M059J (cell line): ENCODE measurements at places on chromosomes 1 and 21.

DNA sequence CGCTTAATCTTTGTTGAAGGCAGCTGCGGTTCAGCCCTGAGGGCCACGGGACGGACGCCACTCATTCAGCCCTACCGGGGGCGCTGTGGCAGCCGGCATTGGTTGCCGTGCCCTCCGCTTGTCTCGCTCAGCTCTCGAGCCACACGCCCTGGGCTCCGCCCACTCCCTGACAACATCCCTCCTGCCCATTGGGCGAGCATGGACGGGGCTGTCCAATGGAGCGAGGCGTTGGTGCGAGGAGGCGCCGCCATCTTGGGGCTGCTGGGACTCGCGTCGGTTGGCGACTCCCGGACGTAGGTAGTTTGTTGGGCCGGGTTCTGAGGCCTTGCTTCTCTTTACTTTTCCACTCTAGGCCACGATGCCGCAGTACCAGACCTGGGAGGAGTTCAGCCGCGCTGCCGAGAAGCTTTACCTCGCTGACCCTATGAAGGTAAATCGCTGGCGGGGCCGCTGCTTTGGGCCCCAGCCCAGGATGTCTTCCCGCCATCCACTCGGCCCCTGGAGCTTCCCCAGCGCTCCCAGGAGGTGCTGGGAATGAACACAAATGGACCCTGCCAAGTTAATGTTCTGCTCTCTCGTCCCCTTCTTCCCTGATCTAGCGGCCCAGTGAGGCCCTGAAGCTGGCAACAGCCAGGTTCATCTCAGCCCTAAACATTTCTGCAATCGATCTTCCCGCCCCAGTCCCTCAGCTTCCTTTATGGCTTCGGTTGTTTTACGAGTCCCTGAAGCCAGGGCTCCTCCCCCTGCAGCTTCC lies at the start of gene SRP9:
Gene SRP9, plus strand, starts transcription at position 244 of the 754 bp plus-strand sequence. Its CDS starts 115 bp downstream, at position 359.
- DNase-seq: peak; percentile 99

- no peak for DNase-seq
These were observed 408.1 kb downstream of the USH2A start for GRCh38 chr1:216015116-216015515.

GRCh38 chr1:38733761-38734160 lies 125.8 kb downstream of the RRAGC start:
- no peak for DNase-seq

- no peak for DNase-seq
These were observed 80.6 kb upstream of the TRABD2B start for GRCh38 chr1:48077795-48078222.

- DNase-seq: peak; percentile 26
These were observed 458.1 kb downstream of the DISC1 start for GRCh38 chr1:232084584-232085223.

GRCh38 chr1:33711511-33711910 lies 152.4 kb upstream of the HMGB4 start:
- no peak for DNase-seq

DNA sequence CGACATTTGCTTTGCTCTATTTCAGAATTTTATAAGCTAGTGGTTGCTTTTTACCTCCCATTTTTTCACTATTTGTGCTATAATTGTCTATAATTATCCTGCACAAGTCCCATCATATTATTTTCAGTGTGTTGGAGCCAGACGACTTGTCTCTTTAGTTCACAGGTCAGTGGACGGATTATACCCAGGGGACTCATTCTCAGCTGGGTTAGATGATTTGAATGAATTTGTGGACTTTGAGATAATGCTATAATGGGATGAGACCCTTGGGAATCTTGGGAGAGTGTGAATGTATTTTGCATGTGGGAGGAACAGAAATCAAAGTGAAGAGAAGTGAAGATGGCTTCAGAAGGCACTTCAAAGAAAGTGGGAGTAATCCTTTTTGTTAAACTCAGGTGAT lies 31.5 kb upstream of the KCNK1 start:
- no peak for DNase-seq

DNA sequence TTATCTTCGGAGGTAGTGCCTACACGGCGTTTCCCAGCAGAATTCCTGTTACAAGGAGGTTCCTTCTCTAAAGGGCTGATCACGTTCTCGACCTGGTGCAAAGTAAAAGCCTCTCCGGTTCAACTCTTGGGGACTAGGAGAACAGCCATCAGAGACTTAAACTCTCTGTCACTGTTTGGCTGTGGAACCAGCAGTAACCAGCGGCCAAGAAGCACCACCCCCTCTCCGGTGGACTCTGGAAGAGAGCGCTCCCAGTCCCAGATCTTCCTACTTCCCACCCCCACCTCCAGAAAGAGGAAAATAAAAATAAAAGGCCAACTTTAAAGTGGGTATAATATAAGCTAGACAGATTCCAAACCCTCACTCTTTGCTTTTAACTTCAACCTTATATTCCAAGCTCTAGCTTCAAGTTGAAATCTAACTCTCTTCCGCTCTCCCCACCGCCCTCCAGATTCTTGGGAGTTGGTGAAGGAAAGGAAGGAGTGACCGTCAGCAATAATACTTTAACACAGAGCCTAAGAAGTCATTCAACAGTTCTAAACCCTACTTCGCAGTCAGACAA lies 2.9 kb downstream of the BRINP3 start:
- no peak for DNase-seq

- DNase-seq: peak; percentile 85
These were observed 92.0 kb downstream of the CNIH3 start for GRCh38 chr1:224707843-224708725.

GRCh38 chr1:6163973-6164617 lies 16.0 kb downstream of the CHD5 start:
- DNase-seq: no peak

DNA sequence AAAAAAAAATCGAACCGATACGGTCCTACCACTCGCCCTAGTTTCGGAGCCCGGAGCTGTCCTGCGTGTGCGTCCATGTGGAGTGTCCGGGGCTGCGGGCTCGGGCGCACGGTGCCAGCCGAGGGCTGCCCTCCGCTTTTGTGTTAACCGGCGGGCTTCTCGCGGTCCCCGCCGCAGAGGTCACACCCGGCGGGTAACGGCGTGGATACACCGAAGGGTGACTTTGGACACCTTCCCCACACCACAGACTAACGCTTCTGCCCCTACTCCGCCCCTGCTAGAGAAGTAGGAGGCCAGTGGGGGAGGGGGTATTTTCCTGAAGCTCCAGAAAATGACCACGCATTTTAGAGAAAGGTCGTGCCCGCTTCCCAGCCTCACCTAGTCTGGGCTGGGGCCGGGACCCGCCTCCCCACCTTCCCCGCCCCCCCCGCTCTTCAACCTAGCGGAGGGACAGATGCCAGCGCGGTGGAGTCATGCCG lies 609 bp upstream of the ATF3 start:
- DNase-seq: no peak

DNA sequence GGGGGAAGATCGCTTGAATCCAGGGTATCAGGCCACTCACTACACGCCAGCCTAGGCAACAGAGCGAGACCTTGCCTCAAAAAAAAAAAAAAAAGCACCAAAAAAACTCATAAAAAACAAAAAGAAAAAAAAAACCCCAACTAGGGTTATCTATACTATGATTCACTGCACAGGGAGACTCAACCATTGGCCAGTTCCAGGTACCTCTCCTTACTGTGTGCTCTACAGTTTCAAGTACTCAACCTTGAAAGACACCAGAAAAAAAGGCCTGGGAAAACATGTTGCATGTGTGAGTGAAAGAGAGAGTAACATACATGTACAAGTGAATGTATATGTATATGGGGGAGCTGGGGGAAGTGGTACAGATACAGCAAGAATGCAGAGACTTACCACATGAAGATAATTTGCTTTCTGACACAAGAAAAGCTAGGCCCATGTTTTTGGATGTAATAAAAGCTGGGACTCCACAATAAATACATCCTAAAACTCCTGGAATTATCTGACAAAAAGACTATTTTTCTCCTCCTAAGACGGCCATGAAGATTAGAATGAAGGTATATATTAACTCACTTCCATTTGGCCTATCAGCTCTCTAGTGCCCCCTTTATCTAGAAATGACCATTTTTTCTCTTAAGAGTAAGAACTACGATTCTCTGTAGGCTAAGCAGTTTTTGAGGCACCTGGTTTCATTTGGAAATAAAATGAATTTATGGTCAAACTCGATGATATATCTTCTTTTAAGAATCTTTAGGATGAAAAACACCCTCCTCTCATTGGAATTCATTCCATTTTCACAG lies 52.2 kb downstream of the SLC27A3 start:
- no peak for DNase-seq

GRCh38 chr1:209895709-209896108 lies 42.3 kb upstream of the SYT14 start:
- peak; percentile 95 for DNase-seq

DNA sequence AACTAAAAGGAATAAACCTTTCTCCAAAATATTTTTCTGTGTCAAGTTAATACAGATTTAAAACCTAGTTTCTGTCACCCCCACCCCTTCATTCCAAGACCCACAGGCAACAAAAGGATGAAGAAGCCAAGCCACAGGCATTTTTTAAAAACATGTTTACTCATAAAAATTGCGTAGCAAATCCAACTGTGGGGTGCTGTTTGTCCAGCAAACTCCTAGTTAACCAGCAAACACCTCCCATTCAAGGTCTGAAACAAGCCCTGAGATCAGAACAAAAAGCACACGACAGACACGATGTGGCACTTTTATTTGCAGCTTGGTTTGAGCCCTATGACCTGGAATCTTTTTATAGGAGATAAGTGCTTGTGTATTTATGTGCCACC lies 149.9 kb upstream of the CAMK1G start:
- peak; percentile 80 for DNase-seq

DNA sequence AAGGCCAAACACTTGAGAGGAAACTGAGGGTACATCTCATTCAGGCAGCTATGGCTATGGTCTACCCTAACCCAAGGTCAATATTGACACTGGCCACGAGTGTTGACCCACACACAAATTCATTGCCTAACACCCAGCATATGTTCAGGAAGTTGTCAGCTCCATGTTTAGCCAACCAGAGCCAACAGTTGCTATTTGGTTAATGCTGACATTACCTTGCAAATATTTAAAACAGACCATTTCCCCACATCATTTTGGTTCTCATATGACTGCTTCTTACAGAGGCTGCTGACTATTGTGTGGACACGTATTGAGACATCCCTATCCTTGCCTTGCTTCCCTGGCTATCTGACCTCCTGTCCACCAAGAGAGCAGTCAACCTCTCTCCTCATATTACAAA lies 97.3 kb downstream of the LMX1A start:
- no peak for DNase-seq

DNA sequence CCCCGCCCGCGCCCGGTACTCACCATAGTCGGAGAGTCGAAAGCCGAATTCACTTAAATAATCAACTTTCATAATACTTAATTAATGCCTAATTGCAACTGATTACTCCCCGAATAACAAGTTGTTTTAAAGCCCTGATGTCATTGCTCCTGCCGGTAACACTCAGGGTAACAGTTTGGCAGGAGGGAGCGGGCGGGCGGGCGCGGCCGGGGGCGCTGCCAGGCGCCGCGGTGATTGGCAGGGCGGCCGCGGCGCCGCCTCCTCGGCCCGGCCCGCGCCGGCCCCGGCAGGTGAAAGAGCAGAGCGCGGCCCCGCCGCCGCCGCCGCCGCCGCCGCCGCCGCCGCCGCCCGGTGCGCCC lies 102.2 kb downstream of the CASZ1 start:
- peak; percentile 53 for DNase-seq

- no peak for DNase-seq
These were observed 9.7 kb upstream of the TFF3 start for GRCh38 chr21:42324896-42325295.

- DNase-seq: no peak
These were observed 36.0 kb downstream of the CAPN2 start for GRCh38 chr1:223748405-223748772.

- peak; percentile 24 for DNase-seq
These were observed 62.3 kb downstream of the ZNF644 start for GRCh38 chr1:90959352-90960206.

DNA sequence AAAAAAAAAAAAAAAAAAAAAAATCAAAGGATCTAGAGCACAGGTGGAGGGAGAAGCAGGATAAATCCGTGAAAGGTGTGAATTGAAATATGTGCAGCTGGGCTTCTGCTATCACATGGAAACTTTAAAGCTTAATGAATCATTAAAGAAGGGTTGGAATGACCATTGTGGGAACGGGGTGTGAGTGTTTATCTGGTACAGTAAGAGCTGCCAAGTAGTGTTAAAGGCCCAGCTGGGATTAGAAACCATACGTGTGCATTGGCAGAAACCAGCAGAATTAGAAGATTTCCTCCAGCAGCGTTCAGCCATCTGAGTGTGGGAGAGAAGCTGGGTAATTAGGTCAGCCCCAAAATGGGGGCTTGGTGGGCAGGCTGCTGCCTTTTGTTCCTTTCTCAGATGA lies 13.5 kb downstream of the FALEC start:
- DNase-seq: peak; percentile 68

GRCh38 chr1:41780916-41781315 lies 137.8 kb downstream of the HIVEP3 start:
- no peak for DNase-seq

DNA sequence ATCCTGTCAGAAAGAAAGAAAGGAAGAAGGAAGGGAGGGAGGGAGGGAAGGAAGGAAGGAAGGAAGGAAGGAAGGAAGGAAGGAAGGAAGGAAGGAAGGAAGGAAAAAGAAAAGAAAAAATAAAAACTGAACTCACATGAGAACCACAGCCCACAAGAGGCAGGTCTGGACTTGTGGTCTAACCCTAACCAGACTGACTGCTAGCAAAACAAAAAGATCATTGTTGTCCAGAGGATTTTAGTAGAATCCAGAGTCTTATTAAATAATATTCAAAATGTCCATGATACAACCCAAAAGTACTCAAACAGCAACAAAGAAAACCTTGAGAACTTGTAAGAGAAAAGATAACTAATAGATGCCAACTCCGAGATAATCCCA lies 4.7 kb upstream of the ITGB2 start:
- no peak for DNase-seq

DNA sequence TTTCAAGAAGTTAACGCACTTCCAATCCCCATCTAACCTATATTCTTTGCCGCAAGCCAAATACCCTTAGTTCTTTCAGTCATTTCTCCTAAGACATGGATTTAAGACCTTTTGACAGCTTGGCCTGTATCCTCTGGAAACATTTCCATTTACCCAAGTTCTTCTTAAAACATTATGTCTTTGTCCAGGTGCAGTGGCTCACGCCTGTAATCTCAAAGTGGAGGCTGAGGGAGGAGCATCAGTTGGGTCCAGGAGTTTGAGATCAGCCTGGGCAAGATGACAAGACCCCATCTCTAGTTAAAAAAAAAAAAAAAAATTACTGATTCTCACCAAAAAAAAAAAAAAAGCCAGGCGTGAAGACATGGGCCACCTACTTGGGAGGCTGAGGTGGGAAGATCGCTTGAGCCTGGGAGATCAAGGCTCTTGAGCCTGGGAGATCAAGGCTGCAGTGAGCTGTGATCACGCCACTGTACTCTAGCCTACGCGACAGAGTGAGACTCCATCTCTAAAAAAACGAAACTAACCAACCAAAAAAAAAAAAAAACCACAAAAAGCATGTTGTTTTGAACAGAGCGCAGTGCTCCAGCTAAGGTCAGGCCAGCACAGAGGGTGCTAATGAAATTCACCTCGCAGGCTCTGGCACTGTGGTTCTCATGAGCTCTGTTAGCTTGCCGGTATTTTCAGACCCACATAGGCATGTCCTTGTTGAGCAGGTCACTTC lies 36.0 kb downstream of the NUAK2 start:
- DNase-seq: peak; percentile 81
